HuH-7.5 (cell line): ENCODE measurements at places on chromosomes 4 and X.

GRCh38 chr4:6071959-6072720 lies 53.9 kb upstream of the C4orf50 start:
- DNase-seq = no peak

DNA sequence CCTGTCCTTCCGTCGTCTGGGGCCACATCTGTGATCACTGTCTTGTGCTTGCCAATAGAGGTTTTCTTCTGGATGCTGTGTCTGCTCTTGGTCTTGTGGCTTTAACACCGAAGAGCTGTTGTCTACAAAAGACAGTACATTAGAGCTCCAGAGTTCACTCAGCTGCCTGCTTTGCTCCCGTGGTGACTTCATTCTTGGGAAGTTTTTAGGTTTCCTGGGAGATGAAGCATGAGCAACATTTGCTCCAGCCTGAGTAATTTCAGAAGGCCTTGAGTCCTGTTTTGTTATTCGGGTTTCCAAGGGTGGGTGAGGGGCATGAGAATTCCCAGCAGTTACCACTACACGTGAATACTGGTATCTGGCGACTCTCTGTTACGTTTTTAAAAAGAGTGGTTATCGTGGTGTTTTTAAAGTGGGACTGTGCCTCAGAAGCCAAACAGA lies 189.2 kb downstream of the SHROOM3 start:
- DNase-seq = no peak

DNA sequence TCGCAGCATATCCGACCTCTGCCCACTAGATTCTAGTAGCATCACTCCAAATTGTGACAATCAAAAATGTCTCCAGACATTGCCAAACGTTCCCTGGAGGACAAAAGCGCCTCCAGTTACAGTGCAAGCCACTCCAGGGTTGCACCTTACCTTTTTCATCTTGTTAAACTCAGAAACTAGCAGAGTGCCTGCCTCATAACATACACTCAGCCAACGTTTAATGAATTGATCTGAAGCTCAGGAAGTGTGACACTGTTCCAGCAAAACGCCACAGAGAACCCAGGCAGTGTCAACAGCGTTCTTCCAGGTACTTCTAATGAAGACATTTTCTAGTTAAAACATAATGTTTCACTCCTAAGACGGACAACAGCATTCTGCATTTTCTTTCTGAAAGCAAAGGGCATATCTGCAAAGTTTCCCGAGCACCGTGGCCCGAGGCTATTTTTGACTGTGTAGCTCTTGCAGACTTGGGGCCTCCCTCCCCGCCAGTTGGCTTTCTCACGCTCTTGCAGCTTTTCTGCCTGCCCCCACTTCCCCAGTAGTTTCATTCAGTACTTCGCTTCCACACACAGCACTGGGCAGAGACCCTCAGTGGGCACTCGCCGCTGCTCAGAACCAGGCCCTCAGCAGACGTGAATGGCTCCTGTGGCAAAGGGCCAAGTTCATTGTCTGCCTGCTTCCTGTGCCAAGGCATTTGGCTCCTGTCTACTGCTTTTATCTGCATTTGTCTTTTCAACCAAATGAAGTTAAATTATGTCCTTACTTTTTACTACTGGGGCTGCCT lies 133.4 kb upstream of the TTC29 start:
- no peak for DNase-seq

DNA sequence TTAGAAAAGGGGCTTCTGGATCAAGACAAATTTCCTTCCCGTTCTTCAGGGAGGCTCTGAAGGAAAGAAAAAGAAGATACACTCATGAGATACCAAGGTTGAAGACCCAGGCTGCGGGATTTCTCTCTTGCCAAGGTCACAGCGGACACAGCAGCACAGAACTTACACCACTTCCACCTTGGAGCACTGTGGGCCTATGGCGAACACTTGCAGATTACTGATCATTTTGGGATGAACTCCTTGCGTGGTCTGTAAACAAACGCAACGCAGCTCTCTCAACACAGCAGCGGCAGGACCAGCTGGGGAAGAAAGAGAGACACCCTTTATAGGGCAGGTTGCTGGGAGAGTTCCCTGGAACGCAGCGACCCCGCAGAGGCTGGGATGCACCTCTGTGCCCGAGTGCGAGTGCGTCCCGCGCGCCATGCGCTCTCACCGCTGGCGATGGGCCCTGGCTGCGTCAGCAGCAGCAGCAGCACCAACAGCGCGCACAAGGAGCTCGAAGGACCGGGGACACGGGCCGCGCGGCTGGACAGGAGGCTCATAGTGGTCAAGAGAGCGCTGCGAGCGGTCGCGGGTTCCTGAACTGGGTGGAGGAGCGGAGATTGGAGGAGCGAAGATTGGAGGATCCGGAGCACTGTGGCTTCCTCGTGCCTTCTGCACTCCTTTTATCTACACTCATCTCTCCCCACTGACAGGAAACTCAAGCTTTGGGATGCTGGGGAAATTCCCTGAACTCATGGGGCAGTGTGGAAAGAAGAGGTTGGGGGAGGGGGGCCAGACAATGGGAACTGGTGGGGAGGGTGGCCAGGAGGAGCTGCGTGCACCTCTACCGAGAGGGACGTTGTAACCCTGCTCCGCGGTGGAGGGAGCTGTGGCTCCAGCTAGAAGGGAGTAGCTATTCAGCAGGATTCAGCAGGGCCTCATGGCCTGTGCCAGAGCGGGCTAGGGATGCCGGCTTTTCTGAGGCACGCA lies at the start of gene CXCL5:
Gene CXCL5, minus strand, starts transcription at position 638 of the 972 bp plus-strand sequence. Its CDS starts 96 bp downstream, at position 542.
- peak; percentile 29 for DNase-seq

DNA sequence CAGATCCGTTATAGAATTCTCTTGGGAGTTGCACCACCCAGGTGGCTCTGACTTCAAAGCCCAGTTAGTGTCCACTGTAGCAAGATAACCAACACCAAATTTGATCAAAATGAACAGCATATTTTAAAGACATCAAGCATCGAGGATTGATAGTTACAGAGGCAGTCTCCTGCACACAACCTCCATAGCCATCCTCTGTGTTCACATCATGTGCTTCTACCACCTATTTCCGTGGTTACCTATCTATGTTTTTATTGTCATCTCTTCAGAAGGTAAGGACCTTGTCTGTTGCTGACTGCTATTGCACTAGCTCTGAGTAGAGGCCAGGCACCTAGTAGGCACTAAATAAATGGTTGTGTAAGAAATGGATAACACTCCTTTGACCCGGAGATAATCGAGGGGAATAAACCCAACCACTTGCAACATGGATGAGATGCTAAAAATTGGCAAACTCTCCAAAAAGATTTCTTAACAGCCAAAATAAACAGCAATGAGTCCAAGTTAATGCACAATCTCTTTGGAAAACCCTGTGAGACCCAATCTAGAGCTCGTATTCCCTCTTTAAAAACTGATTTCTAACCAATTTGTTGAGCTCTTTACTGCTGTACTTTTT lies 14.7 kb upstream of the C1QTNF7 start:
- no peak for DNase-seq

GRCh38 chr4:145283909-145284308 lies 103.5 kb upstream of the OTUD4 start:
- DNase-seq = no peak

- no peak for DNase-seq
Measured at GRCh38 chr4:13240066-13240465, 244.1 kb downstream of the RAB28 start.

DNA sequence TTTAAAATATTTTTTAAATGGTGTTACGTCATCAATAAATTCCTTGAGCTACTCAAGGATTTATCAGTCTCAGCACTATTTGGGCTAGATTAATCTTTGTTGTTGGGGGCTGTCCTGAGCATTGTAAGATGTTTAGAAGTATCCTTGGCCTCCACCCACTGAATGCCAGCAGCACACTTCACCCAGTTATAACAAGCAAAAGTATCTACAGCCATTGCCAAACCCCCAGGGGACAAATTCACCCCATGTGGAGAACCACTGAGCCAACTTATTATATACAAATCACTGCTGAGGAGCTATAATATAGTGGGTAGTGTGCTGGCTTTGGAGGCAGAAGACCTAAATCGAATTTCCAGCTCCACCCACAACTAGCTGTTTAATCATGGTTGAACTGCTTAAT lies 58.3 kb downstream of the ATP10D start:
- no peak for DNase-seq

DNA sequence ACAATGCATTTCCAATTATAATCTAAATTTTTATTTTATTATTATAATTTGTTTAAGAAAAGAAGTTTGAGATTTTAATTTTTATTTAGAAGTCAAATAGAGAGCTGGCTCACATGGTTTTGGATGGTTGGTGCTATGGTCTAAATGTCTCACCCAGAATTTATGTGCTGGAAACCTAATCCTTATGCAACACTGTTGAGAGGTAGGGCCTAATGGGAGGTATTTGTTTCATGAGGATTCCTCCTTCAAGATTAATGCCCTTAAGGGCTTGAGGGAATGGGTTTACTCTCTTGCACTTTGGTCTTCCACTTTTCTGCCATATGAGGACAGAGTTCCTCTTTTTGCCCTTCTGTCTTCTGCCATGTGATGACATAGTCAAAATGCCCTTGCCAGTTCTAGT lies 960.5 kb upstream of the IGFBP7 start:
- DNase-seq = no peak

GRCh38 chrX:154750301-154751202 lies at the start of gene GAB3:
TSS of gene GAB3 (minus strand) at chrX:154751077. CDS start at chrX:154751025, 52 bp downstream.
- no peak for DNase-seq

GRCh38 chrX:143165778-143166177 lies 140.1 kb downstream of the SPANXN4 start:
- no peak for DNase-seq

DNA sequence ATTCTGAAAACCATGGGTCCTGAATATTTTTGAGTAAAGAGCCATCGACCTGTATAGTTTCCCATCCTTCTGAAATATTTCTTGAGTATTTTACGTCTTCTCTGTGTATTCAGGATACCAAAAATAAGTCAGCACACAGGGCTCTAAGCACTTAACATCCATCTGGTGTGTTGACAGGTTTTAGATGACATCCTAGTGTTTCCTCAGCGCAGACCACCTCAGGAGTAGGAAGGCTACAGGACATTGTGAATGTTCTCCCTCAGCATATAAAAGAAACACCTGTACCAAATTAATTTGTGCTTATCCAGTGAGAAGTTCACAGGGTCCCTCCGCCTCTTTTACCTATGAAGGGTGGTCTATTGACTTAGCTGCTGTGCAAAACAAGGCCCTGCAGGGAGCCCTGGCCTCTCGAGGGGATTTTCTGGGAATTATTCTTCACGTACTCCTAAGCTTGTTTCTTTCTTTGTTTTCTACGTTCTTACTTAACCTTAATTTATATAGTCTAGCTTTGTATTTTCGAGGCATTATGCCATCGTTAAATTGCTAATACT lies 241.8 kb downstream of the FBXO8 start:
- DNase-seq = no peak

- DNase-seq = no peak
Measured at GRCh38 chr4:106140601-106141000, 175.4 kb downstream of the TBCK start.

GRCh38 chrX:82734140-82734539 lies 774.0 kb upstream of the POU3F4 start:
- DNase-seq = no peak

- no peak for DNase-seq
Measured at GRCh38 chr4:85861064-85861765, 386.3 kb downstream of the ARHGAP24 start.

- peak; percentile 22 for DNase-seq
Measured at GRCh38 chr4:153152501-153153338, 51.5 kb upstream of the TRIM2 start.

DNA sequence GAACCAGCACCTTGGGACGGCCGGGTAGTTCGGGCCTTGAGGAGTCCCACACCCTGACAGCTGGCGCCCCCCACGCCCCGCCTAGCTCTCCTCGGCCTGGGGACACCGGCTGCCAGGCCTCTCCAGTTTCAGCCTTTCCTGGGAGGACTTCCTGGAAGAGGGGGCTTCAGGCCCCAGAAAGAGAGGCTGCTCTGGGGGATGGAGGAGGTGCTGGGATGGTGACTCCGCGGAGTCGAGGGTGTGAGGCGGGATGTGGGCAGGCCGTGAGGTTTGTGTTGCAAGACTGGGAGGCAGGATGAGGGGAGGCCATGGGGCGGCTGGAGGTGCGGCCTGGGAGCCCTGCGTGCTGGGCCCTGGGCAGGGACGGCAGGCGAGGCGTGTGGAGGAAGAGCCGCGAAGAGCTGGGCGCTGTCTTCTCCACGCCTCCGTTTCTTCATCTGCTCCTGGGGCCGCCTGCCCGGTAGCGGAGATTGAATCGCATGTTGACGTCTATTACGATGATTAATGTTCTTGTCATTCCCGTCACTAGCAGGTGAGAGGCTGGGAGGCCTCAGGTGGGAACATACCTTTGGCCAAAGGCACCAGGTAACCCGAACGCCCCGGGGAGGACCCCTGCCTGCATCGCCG lies 918 bp upstream of the FGFRL1 start:
- no peak for DNase-seq

DNA sequence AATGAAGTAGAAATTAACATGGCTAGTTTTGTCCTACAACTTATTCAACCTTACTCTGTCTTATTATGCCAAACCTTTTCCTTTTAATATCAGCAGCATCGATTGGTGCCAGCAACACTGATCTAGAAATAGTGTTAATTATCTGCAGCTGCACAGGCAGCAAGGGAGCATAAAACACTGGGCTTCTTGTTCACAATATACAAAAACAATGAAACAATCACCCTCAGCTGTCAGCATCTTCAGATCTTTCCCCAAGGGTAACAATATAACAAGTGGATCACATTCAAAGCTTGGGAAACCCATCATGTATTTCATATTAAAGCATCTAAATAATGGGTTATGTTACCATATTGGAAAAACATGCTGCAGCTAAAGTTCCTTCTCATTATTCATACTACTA lies 238.1 kb downstream of the SPOCK3 start:
- DNase-seq = no peak

DNA sequence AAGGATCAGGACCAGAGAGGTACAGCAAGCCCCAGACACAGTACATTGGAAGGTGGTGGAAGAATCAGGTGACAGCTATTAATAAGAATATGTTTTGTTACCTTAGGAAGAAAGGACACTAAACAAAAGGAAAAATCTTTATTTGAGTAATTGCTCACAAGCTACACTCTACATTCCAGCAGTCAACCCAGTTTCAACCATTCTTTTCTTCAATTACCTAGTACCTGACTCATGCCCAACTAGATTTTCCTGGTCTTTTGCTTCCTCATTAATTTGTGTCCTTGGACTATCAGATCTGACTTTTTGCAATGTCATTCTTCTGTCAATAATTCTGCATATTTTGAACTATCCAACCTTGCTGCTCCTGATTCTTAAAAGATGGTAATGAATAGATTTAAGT lies 22.5 kb upstream of the GLRA2 start:
- DNase-seq = no peak

DNA sequence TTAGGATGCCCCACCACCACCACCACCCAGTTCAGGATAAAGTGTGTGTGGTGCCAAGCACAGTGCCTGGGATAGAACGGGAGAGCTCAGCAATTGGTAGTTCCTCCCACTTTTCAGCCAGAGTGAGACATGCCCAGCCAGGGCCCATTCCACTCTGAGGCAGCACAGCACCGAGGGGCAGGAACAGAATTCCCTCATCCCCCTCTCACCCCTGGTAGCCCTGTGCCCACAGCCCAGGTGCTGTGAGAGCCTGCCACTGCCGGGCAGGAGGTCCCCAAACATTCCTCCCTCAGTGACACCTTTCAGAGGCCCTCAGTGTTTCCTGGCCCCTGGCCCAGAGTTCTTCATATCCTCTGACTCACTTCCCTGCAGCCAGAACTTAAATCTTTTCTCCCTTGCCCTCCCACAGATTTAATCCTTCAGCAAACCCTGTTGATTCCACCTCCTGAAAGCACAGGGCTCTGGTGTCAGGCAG lies 8.1 kb downstream of the RIPPLY1 start:
- DNase-seq = no peak

- DNase-seq = no peak
Measured at GRCh38 chr4:139596034-139596683, 40.1 kb upstream of the SETD7 start.
